Sigmoid colon (tissue), 7 donors: ENCODE measurements at places on chromosomes 6 and 20. TPM values are rescaled to one million over a fixed set of nuclear protein-coding genes. Genes with fewer than 3 reads are reported as not detected.

TRERF1 gene
- 4.6 TPM for total RNA-seq

FAM209B gene
- total RNA-seq = not detected

PRELID3B gene
- total RNA-seq = 43.2 TPM

UNC5CL gene
- 0.36 TPM for total RNA-seq

RBBP8NL gene
- total RNA-seq = not detected

RPL7L1 gene
- 67.6 TPM for total RNA-seq

SGK2 gene
- total RNA-seq = not detected

SEL1L2 gene
- total RNA-seq = 3.3 TPM

SLC12A5 gene
- total RNA-seq = not detected

BEND6 gene
- 1.5 TPM for total RNA-seq

LTV1 gene
- total RNA-seq = 16.8 TPM

HSPA1L gene
- 2.2 TPM for total RNA-seq

KIFC1 gene
- 5.5 TPM for total RNA-seq

CCN5 gene
- total RNA-seq = 15.0 TPM

DHX16 gene
- 22.8 TPM for total RNA-seq

FRS3 gene
- 4.6 TPM for total RNA-seq

ESR1 gene
- 2.2 TPM for total RNA-seq

BPIFB1 gene
- not detected for total RNA-seq

DUSP15 gene
- total RNA-seq = not detected

WTAP gene
- total RNA-seq = 79.5 TPM
